HT-29 (cell line): ENCODE measurements at places on chromosomes 6 and 20. TPM values are rescaled to one million over a fixed set of nuclear protein-coding genes. Genes with fewer than 3 reads are reported as not detected.

DNA sequence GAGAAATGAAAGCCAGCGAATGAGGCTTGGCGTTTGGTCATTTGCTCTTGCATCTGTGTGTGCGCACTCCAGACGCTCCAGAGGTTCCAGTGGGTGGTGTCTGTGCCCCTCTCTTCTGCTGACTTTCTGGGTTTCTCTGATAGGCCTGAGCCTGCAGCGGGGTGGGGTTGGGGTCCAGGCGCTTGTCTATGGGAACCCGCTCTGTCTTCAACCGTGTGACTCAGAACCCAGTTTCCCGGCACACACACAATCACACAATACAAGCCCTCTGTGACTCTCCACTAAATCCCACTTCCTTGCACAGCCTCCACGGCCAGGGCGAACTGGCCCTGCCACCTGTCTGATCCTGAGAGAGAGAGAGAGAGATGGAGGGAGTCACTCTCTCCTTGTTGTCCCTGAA lies 24.6 kb downstream of the RBM38 start:
- DNase-seq: no peak

GRCh38 chr20:9939231-9939630 lies 95.6 kb upstream of the ANKEF1 start:
- DNase-seq: no peak

The SLC32A1 gene
- total RNA-seq: not detected in 2 replicates

The SLC17A1 gene
- total RNA-seq: not detected in 2 replicates

- no peak for DNase-seq
Observed at GRCh38 chr6:3336066-3336786, 77.5 kb downstream of the PSMG4 start.

DNA sequence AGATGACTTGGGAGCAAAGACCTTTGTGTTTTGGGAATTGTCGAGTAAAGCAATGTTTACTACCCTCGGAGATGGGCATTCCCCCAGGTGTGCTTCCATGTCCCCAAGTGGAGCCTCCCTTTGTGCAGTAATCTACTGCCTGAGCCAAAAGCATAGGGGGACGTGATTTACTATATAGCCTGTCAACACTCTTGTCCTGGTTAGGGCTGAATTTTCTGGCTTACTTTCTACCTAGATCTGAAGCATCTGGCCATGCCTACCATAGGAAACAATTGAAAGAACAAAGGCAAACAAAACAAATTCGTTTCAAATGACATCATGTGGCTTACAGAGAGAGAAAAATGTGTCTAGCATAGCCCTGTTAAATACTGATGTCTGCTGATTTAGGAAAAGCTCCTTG lies 350.6 kb downstream of the SAMD5 start:
- DNase-seq: no peak

The PHIP gene
- total RNA-seq: 9.5 and 9.9 TPM in 2 replicates

GRCh38 chr6:135228486-135228885 lies 47.4 kb downstream of the MYB start:
- DNase-seq: no peak

The LGSN gene
- total RNA-seq: not detected in 2 replicates
